ENCODE measurements at places on chromosomes 13 and 19. TPM values are rescaled to one million over a fixed set of nuclear protein-coding genes. Genes with fewer than 3 reads are reported as not detected.

LRRC4B gene
- total RNA-seq = not detected

DNA sequence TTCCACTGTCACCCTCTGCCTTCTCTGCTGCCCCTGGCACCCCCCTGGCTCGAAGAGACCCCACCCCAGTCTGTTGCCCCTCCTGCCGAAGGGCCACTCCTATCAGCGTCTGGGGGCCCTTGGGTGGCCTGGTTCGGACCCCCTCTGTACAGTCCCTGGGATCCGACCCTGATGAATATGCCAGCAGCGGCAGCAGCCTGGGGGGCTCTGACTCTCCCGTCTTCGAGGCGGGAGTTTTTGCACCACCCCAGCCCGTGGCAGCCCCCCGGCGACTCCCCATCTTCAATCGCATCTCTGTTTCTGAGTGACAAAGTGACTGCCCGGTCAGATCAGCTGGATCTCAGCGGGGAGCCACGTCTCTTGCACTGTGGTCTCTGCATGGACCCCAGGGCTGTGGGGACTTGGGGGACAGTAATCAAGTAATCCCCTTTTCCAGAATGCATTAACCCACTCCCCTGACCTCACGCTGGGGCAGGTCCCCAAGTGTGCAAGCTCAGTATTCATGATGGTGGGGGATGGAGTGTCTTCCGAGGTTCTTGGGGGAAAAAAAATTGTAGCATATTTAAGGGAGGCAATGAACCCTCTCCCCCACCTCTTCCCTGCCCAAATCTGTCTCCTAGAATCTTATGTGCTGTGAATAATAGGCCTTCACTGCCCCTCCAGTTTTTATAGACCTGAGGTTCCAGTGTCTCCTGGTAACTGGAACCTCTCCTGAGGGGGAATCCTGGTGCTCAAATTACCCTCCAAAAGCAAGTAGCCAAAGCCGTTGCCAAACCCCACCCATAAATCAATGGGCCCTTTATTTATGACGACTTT lies 2.0 kb downstream of the ZFP36 start:
- peak; percentile 74 for DNase-seq

DNA sequence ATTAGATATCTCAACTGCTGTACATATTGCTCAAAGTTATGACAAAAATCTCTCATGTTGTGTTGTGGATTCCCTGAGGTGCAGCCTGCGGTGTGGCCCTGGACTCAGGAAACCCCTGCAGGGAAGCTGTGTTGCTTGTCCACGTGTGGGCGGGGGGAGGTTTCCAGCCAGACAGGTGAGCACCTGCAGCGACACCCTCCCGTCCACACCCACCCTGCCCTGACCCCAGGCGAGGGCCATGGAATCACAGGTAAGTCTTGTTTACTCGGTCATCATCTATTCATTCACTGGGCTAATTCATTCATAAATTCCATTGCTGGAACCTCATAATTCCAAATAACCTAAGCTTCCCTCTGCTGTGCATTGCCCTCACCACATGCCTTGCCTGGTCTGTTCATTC lies 14.1 kb downstream of the PLPP2 start:
- no peak for DNase-seq

GRCh38 chr13:71618159-71618558 lies 248.8 kb downstream of the DACH1 start:
- no peak for DNase-seq

DNA sequence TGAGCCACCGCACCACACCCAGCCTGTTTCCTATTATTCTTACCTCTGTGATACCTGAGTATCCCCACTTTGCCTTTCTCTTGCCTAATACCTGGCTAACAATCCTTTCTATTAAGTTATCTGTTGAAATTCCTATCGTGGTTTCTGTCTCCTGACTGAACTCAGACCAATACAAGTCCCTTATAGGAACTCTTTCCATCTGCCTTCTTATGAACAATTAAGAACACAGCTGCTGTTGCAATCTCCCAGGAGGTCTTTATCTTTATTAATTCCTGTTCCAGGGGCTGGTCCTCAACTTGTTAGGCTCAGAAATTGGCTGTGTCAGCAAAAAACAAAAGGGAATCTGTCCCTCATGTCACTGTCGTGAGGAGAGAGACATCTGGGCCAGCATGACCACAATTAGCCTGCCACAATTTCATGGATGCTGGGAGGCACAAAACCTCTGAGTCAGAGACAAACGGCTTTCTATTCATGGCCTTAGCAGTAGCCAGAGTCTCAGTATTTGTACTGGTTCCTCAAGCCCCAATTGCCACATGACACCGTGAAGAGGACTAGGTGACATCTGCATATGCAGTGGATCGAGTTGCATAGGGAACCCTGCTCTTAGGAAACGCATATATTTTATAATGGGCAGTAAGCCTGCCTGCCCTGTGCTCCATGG lies 58.2 kb downstream of the NUFIP1 start:
- DNase-seq = no peak

C19orf85 gene
- not detected for total RNA-seq

ECSIT gene
- total RNA-seq = 39.5 TPM

DNA sequence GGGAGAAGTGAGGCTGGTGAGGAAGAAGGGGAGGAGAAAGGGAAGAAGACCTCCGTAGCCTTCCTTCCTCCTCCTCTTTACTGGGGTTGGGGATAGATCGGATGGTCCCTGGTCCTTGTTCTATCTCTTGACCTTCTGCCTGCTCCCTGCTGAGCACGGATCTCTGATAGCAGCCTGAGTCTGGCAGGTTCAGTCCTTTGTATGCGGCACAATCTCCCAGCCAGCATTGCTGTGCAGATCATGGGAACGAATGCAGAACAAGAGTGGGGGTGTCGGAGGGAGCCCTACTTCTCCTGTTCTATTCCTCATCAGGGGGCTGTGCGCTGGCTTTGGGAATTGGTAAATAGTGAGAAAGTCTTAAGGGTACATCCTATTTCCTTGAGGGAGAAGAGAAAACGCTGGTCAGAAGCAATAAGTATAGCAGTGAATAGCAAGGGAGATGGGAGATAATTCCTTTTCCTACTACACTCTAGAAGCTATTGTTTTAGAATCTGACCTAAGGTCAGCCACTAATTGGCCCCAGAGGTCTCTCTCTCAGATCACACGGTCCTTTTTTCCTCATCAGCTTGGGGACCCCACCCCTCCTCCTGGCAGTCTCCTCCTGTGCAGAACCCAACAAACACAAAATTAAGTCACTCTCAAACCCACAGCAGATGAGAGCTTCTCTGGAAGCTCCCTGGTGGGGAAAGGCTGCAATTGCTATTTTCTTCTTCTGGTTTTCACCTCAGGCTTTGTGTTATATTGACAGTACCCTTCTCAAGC lies 41.0 kb downstream of the KL start:
- no peak for DNase-seq

CYP2A7 gene
- total RNA-seq = not detected

GRCh38 chr13:23979361-23980159 lies 82.3 kb upstream of the C1QTNF9B start:
- DNase-seq = peak; percentile 20

DNA sequence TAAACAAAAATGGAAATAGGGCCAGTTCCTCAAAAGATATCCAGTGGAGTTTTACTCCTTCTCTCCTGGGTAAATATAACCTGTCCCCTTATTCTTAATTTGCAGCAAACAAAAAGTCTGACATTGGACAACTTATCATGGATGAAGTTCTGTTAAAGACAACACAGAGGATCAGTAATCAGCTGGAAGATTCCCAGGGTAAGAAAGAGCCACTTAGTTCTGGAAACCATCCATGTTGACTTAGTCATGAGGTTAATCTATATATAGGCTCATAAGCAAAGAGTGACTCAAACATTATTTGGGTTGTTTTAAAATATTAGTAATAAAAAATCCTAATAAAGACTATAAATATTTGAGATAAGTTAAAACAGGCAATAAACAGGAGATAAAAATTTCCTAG lies 40.5 kb upstream of the EBPL start:
- no peak for DNase-seq

DNA sequence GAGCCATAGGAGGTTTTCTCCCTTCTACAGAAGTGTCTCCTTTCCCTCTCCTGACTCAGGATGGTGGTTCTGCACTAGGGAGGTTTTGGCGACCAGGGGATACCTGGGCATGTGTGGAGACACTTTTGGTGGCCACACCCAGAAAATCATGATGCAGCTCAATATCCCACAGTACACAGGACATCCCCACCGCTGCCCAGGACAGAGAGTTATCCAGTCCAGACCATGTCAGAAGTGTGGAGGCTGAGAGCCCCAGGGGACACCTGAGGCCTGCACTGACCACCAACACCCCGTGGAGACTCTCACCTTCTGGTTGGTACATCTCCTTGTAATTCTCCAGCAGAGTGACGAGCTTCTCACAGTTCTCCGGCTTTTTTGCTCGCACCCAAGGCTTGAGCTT lies 16.6 kb downstream of the PEG3 start:
- no peak for DNase-seq

- DNase-seq = no peak
Measured at GRCh38 chr13:109162248-109163036, 533.0 kb downstream of the MYO16 start.

DNA sequence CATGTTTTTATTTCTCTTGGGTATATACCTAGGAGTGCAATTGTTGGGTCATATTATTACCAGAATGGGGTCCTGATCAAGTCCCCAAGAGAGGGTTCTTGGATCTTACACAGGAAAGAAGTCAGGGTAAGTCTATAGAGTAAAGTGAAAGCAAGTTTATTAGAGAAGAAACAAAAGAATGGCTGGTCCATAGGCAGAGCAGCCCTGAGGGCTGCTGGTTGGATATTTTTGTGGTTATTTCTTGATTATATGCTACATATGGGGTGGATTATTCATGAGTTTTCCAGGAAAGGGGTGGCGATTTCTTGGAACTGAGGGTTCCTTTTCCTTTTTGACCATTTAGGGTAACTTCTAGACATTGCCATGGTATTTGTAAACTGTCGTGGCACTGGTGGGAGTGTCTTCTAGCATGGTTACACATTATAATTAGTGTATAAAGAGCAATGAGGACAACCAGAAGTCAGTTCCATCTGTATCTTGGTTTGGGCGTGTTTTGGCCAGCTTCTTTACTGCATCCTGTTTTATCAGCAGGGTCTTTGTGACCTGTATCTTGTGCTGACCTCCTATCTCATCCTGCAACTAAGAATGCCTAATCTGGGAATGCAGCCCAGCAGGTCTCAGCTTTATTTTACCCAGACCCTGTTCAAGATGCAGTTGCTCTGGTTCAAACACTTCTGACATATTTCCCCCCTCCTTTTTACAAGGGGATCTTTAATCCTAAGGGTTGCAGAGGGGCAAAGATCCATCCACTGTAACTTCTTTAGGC lies 41.1 kb downstream of the CEACAM1 start:
- DNase-seq = no peak

DNA sequence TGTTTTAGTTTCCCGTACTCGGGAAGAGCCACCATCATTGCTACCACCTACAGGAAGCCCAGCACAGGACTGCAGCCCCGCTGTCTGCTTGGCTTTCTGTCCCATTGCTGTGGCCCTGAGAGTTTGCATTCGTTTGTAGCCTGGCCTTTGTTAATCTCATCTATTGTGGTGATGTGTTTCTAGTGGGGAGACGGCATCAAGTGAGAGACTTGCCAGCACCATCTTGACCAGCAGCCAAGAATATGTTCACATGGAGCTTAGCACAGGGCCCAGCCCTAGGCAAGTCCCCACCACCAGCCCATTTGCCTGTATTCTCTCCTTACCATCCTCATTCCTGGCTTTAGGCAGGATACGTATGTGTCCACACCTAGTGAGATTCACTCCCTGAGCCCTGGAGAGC lies 17.3 kb upstream of the OVOL3 start:
- DNase-seq = no peak

- peak; percentile 39 for DNase-seq
Measured at GRCh38 chr19:47430041-47430802, 10.9 kb upstream of the MEIS3 start.

NKG7 gene
- 2.8 TPM for total RNA-seq
